Sciatic nerve (tissue), 2 donors: ENCODE measurements at places on chromosomes 3 and 15. TPM values are rescaled to one million over a fixed set of nuclear protein-coding genes. Genes with fewer than 3 reads are reported as not detected.

LRRC49 gene
- 11.5 TPM for total RNA-seq

C3orf49 gene
- total RNA-seq, result not detected

TMEM40 gene
- not detected for total RNA-seq

CAMK2N2 gene
- total RNA-seq, result 0.53 TPM

GHRL gene
- total RNA-seq, result 2.1 TPM

ROPN1B gene
- total RNA-seq, result 5.4 TPM

NEO1 gene
- 56.1 TPM for total RNA-seq

GASK1A gene
- total RNA-seq, result 17.8 TPM

GP9 gene
- total RNA-seq, result 0.53 TPM

RBSN gene
- total RNA-seq, result 38.9 TPM

CCDC33 gene
- total RNA-seq, result not detected

C2CD4A gene
- total RNA-seq, result not detected

C3orf33 gene
- 6.2 TPM for total RNA-seq

SPESP1 gene
- total RNA-seq, result 2.0 TPM

ATP13A5 gene
- total RNA-seq, result not detected

SYNM gene
- 33.7 TPM for total RNA-seq

XCR1 gene
- 0.27 TPM for total RNA-seq

CLK3 gene
- 81.7 TPM for total RNA-seq

MKRN3 gene
- total RNA-seq, result 2.3 TPM

CEP19 gene
- total RNA-seq, result 1.7 TPM

SV2B gene
- total RNA-seq, result 19.1 TPM

C3orf52 gene
- total RNA-seq, result 9.1 TPM
